ENCODE measurements at places on chromosomes 1 and 21.

GRCh38 chr1:226653311-226653921 lies 85.7 kb downstream of the ITPKB start:
- no peak for DNase-seq
- H3K27ac ChIP-seq = no peak overlapping the region
- H3K27me3 ChIP-seq = no peaks in the 10 kb centered on the region
- H3K4me3 ChIP-seq = no peak overlapping the region
- peaks cover 6% of the 10 kb centered on the region for H3K4me1 ChIP-seq
- peaks cover 7% of the 10 kb centered on the region for H3K36me3 ChIP-seq

DNA sequence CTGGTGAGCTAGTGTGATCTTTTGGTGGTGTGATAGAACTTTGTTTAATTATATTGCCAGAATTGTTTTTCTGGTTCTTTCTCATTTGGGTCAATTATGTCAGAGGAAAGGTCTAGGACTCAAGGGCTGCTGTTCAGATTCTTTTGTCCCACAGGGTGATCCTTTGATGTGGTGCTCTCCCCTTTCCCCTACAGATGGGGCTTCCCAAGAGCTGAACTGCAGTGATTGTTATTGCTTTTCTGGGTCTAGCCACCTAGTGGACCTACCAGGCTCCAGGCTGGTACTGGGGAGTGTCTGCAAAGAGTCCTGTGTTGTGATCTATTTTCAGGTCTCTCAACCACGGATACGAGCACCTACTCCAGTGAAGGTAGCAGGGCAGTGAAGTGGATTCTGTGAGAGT lies 25.9 kb upstream of the CD84 start:
- no peaks in the 10 kb centered on the region for H3K36me3 ChIP-seq
- no peak overlapping the region for H3K4me3 ChIP-seq
- H3K27me3 ChIP-seq = no peaks in the 10 kb centered on the region
- no peak overlapping the region for H3K27ac ChIP-seq
- peaks cover 12% of the 10 kb centered on the region for H3K4me1 ChIP-seq
- no peak for DNase-seq

GRCh38 chr1:86429835-86430234 lies 5.9 kb downstream of the CLCA2 start:
- peak; percentile 91 for DNase-seq
- no peak overlapping the region for H3K4me3 ChIP-seq

GRCh38 chr1:223649222-223649621 lies 16.3 kb downstream of the CAPN8 start:
- DNase-seq = no peak
- H3K27ac ChIP-seq = no peak overlapping the region
- H3K36me3 ChIP-seq = no peaks in the 10 kb centered on the region
- H3K4me1 ChIP-seq = no peaks in the 10 kb centered on the region

DNA sequence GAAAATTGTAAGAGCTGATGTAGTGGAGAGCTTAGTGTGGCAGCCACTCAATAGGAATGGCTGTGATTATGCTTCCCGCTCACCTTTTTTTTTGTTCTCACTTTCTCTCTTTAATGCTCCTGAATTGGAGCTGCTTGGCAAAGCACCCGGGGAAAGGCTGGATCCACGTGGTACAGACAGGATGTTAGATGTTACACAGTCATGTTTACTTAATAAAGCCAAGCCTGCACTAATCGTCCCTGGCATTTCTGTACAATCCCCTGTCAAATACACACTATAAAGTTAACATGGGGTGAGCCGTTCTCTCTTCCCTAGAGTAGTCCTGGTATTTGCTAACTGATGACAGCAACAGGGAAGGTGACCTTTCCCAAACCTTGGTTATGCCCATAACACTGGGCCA lies 187.8 kb downstream of the ZSCAN20 start:
- no peaks in the 10 kb centered on the region for H3K36me3 ChIP-seq
- H3K4me1 ChIP-seq = no peaks in the 10 kb centered on the region
- H3K27me3 ChIP-seq = peaks cover 13% of the 10 kb centered on the region
- no peak for DNase-seq

DNA sequence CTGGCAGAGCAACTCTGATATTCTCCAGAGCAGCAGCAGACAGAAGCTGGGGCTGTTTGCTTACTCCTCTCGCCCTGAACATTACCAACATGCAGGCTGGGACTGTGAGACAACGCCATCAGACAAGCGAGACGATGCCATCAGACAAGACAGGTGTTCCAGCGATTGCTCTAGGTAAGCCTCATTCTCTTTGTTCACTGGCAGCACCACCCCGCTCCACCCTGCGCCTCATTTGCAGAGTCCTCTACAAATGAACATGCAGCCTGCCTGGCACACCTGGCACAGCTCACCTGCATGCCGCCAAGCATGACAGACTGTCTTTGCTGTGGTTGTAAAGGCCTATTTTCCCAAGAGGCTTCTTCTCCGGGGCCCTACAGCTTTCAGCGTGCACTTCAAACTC lies 346.2 kb downstream of the SMYD3 start:
- no peaks in the 10 kb centered on the region for H3K36me3 ChIP-seq
- peaks cover 10% of the 10 kb centered on the region for H3K4me1 ChIP-seq
- DNase-seq = no peak
- no peaks in the 10 kb centered on the region for H3K27me3 ChIP-seq

- DNase-seq = no peak
- no peaks in the 10 kb centered on the region for H3K27me3 ChIP-seq
- no peak overlapping the region for H3K27ac ChIP-seq
Measured at GRCh38 chr1:1072849-1073742, 1.0 kb downstream of the RNF223 start.

DNA sequence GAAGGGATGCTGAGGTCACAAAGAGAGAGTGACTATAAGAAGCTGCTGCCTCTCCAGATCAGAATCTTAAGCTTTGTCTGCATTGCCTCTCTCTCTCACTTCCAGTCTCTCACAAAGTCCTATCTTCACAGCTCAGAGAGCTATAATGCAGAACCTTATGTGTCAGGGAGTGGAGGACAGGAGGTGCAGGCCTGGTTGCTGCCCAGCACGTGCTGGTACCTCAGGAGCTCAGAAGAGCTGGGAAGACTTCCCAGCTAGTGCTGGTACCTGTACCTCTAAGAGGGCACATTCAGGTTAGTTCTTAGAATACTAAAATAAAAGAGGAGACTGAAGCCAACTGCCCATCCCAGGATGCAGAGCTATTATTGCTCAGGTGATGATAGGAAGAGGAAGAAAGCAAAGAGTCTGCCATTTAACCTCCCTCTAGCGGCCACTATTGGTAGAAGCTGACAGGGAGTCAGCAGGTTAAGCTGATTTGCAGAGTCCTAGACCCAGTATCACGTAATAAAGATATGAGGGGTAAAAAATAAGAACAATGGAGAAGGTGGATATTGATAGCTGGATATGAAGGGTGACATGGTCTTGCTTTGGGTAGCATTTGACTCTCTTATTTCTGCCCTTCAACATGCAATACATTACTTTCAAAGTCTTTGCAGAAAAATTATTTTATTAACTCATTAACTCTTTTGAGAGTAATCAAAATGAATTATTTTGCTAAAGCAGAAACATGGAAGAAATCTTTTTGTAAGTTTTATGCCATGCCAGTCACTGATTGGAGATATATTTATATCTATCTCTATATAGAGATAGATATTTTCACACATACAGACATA lies 138.1 kb upstream of the HMCN1 start:
- no peak overlapping the region for H3K27ac ChIP-seq
- no peaks in the 10 kb centered on the region for H3K27me3 ChIP-seq
- H3K4me3 ChIP-seq = no peak overlapping the region

Data from common myeloid progenitor, CD34-positive (primary cell).